HAP-1 (cell line): ENCODE measurements at places on chromosomes 5 and 9.
A peak's percentile ranks its signal among the peaks of the same experiment; 100 is the strongest.

GRCh38 chr9:137604345-137605086 lies 970 bp upstream of the ARRDC1 start:
- no peak for DNase-seq

GRCh38 chr5:132183723-132184122 lies 43.9 kb downstream of the P4HA2 start:
- DNase-seq, result no peak

- DNase-seq, result peak; percentile 24
These were observed 13.9 kb downstream of the ZCCHC9 start for GRCh38 chr5:81315336-81315735.

DNA sequence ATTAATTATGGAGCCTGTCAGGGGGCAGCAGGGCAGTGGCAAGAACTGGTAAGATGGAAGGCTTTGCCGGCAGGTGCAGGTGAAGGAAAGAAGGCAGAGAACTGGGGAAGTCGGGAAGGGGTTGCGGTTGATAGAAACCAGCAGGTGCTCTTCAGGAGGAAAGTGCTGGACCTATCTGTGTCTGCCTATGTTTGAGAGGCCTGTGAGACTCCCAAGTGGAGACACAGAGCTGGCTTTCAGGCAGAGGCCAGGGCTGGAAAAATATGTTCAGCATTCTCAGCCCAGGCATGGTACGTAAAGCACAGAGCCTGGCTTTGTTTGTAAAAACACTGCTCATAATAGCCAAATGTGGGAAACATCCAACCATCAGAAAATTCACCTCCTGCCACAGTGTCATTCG lies 69.5 kb downstream of the S1PR3 start:
- no peak for DNase-seq

- DNase-seq, result peak; percentile 71
These were observed 141.8 kb downstream of the PRKACG start for GRCh38 chr9:68872026-68872501.

GRCh38 chr5:138832218-138832617 lies 42.9 kb downstream of the LRRTM2 start:
- no peak for DNase-seq

- DNase-seq, result no peak
These were observed 50.0 kb downstream of the GSN start for GRCh38 chr9:121317737-121318630.

DNA sequence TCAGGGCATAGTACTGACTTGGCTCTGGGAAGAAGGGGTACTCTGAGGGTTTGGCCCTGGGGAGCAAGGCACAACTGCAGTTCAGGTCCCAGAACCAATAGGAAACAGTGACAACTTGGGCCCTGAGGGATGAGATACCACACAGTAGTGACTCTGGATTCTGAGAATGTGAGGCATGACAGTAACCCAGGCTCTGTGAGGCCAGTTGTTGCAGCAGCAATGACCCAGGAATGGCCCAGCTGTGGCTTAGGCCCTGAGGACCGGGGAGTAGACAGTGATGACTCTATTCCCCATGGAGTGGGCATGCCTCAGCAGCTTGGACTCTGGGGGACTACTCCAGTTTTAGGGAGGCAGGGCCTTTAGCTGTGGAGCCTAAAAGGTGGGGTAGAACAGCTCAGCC lies 21.5 kb upstream of the NFIL3 start:
- DNase-seq, result no peak

DNA sequence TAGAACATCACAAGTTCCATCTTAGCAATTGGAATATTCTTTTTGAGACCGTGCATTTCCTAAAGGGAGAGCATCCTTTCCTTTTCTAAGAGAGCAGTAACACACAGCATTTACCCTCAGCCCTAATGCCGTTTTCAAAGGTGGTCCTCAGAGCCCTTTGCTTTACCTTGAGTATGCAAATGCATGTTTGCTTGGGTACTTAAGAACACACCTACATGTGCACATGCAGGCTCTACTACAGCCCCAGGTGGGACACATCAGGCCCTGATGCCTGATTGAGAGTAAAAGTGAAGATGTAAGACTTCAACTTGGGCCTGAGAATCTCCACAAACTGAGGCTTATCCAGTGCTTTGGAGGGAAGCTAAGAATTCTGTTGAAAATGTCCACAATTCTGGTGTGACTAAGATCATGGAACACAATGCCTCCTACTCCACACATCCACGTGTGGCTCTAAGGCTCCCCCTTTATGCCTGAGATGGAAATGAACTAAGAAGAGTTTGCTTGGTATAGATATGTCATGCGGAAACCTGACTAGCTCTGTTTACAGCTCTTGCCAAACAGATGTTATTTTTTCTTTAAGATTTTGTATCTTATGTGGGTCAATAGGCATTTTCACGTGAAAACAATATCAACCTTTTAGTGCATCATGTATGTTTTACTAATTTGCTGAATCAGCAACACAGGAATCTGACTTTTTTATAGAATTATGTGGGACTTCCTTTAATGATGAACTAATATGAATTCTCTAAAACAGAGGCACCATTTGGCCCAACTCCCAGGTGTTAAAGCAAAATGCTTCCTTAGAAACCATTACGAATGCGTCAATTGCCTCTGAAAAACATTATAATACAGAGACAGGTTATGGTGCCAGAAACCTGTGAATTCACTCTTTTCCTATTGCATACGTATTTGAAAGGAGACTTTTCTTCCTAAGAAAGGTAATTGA lies 48.9 kb upstream of the SLC2A8 start:
- no peak for DNase-seq

DNA sequence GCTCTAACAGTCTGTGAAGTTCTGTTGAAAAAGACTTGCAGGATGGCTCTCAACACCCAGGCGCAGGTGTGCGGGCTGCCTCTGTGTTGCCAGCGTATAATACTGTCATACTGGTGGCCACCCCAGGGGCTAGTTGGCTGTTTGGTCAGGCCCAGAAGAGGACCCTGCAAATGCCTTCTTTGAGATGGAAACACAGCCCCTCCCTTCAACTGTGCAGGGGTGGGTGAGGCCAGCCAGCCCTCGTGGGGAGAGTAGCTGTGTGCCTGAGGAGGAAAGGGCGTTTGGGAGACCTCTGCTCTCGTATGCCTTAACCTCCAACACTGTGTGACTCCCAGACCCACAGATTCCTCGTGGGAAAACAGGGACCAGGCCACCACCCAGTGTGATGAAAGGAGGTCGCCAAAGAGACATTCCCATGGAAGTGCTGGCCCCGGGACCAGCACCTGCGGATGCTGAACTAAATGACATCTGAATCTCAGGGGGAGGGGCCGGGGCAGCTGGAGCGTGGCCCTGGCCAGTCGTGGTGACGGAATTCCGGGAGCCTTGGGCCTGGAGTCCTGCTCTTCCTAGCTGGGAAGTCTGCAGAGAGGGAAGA lies 11.3 kb upstream of the SCGB3A1 start:
- no peak for DNase-seq

DNA sequence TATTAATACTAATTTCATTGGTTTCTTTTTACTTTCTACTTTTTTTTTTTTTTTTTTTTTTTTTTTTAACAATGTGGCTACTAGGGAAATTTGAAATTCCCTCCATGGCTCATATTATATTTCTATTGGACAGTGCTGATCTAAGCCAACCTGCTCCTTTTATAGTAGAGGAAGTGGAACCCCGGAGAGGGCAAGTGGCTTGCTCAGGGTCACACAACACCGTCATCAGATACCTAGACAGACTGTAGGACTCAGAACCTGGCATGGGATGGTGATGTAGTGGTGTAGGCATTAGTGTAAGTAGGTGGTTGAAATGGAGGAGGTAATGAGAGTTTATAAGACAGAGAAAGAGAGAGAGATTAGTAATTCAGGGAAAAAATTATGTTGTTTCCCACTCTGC lies 10.8 kb downstream of the ZNF618 start:
- no peak for DNase-seq

DNA sequence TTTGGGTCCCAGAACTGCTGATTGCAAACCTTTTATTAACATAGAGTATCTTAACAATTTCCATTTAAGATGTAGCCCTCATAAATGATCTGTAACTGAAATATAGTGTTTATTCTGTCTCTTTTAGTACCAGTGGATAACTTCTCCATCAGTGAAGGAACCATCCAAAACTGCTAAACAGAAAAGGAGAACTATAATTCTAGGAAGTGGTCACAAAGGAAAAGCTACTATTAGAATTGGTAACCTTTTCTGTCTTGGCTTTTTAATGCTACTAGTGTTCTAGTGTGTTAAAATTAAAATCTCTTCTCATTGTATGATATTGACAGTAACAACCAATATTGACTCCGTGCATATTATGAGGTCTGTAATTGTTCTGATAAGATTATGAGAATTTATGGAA lies 12.8 kb downstream of the CEP78 start:
- no peak for DNase-seq

DNA sequence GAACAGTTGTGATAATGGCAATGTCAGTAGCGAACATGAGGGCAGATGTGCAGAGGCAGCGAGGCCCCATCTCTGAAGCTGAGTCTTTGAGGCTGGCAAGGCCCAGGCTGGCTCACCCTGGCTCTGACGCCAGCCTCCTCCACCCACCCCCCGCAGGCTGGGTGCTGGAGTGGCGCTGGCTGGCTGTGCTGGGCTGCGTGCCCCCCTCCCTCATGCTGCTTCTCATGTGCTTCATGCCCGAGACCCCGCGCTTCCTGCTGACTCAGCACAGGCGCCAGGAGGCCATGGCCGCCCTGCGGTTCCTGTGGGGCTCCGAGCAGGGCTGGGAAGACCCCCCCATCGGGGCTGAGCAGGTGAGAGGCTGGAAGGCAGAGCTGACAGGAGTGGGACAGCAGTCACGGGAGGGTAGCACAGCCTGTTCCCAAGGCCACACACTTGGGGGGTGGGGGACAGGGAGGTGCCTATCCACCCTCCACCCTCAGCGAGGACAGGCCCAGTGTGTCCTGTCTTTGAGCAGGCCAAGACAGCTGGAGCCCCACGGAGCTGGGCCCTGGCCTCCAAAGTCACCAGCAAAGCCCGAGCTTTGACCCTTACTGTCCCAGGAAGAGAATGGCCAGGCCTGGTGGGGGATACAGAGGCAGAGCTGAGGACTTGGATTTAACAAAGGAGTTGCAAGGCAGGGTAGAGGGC lies 5.6 kb downstream of the SLC2A8 start:
- no peak for DNase-seq

GRCh38 chr5:40678460-40679147 lies 1.1 kb upstream of the PTGER4 start:
- DNase-seq, result peak; percentile 60

DNA sequence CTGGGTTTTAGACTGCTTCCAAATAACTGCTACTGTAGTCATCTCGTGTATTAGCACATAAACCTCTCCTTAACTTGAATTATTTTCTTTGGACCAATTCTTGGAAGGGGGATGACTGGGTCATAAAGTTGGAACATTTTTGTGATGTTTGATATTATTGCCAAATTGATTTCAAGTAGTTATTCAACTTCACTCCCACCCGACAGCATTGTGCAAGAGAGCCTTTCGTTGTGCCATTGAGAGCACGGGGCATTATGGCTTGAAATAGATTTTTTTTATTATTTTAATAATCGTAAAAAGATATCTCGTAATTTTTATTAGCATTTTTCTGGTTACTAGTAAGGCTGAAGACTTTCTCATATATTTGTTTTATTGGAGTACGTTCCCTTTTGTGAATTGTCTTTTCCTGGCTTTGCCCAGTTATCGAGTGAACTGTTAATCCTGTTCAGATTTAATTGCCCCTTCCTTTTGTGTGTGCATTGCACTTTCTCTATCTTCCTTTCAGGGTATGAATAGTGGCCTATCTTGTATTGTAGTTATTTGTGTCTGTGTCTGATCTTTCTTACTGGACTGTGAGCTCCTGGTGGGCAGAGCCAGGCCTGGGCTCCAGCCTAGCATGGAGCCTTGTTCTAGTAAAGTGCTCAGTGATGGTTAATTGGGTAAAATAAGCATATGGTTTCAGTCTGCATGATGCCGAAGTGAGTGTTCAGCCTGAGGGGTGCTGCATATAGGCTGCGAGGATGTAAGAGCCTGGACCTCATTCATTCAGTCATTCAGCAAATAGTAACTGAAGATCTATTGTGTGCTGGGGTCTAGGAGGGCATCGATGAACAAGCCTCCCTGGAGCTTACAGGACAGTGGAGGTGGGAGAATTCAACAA lies 93.5 kb upstream of the SHB start:
- peak; percentile 29 for DNase-seq

- DNase-seq, result no peak
These were observed 157.1 kb upstream of the NFIB start for GRCh38 chr9:14471041-14471440.

GRCh38 chr5:172691886-172692285 lies 50.8 kb downstream of the NEURL1B start:
- DNase-seq, result no peak

- no peak for DNase-seq
These were observed 202.3 kb downstream of the GABRB2 start for GRCh38 chr5:161344234-161344633.

DNA sequence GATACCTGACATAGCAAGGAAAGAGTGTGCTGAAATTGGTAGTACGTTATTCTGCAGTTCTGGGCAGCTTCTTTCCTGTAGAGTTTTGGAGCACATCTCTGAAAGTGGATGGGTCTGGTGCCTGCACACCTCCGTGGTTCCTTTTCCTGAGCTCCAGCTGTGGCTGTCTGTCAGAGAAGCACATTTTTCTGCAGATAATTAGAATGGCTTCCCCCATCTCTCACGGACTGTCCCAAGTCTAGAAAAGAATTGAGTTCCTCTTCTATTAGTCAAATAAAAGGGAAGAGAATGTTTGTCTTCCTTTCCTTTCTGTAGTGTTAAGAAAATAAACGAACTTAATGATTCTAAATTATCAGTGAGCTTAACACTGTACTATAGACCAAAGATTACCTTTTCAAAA lies 55.7 kb downstream of the VCAN start:
- DNase-seq, result no peak
